ENCODE measurements at places on chromosomes 6 and 20.

DNA sequence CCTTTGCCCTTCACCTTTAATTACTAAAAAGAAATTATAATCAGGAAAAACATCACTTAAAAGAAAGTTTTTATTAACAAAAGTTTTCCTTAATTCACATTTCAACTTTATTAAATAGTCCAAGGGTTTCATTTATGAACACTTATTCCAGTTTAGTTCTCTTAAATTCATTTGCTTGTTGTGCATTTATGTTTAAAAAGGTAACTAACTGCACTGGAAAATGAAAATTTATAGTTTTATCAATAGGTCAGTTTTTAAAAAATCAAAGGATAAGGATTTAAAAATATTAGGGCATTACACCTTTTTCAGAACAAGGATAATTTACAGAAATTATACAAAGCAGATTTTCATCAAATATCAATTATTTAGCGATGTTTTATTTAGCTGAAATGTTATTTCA lies 958 bp upstream of the ATP5F1E start:
- no peak for DNase-seq

DNA sequence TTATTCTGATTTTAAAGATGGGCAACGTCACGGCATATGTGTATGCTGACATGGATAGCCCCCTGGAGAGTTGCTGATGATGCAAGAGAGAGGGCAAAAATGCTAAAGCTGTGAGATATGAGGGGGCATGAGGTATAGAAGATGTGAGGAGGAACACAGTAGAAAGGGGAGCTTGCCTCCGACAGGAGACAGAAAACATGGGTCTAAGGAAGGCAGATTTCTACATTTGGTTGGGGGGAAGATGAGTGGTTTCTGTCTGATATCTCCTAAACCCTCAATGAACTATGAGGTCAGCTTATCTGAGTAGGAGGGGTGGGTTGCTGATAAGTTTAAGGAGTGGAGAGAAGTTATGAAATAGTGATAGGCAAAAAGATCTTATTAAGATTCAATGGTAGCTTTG lies 6.0 kb downstream of the RNF24 start:
- DNase-seq, result no peak

DNA sequence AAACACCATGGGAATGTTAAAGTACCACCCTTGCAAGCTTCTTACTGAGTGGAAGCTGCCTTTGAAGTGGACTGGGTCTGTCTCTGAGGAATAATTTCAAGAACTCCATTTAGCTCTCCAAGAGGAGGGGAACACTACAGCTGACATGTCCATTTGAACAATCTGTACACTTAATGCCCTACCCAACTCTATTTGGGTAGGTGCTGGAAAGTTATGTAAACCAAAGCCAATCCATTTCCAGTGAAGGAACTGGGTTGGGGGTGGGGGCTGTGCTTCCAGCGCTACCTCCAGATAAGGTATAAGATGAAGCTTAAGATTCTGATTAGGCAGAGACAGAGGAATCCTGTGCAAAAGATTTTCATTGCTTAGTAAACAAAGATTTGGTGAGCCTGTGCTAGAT lies 122.0 kb downstream of the TCP11 start:
- DNase-seq, result no peak

- DNase-seq, result no peak
These were observed 115.5 kb downstream of the ERMARD start for GRCh38 chr6:169866668-169867521.

GRCh38 chr6:128139519-128139918 lies 238.7 kb upstream of the THEMIS start:
- no peak for DNase-seq

DNA sequence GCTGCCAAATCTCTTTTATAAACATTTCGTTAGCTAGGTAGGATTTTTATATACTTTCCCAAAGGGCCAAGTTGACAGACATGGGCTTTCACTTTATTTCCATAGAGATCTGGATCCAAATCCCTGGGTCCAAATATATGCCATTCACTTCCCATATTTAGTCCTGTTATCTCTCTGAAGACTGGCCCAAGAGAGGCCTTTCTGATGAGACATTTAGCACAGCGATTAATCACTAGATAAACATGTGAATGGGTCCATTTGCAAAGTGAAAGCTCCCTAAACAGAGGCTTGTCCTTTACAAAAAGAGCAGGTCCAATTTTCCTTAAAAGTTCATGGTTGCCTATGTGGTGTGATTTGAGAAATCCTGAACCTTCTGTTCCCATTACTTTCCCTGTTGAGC lies 132.6 kb downstream of the TRMT11 start:
- no peak for DNase-seq

DNA sequence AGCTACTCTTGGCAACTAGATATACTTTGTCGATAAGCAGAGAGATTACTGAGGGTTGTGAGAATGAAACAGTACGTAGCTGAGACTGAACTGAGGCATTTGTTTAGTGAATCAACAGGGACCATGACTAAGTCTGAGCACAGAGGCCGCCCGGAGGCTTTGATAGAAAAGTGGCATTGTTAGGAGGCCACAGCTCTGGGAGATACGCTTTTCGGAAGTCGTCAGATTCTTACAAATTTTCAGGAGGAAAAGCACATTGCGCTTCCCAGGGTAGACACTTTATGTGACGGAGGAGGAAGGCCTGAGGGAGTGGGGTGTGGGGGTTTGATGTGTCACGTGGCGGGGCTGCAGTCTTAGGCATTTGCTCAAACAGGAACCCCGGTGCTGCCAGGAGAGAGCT lies 69.4 kb downstream of the PSMG4 start:
- DNase-seq, result no peak

GRCh38 chr20:43533060-43533459 lies 25.6 kb downstream of the L3MBTL1 start:
- peak; percentile 21 for DNase-seq

GRCh38 chr6:45959534-45960145 lies 56.0 kb downstream of the CLIC5 start:
- no peak for DNase-seq

DNA sequence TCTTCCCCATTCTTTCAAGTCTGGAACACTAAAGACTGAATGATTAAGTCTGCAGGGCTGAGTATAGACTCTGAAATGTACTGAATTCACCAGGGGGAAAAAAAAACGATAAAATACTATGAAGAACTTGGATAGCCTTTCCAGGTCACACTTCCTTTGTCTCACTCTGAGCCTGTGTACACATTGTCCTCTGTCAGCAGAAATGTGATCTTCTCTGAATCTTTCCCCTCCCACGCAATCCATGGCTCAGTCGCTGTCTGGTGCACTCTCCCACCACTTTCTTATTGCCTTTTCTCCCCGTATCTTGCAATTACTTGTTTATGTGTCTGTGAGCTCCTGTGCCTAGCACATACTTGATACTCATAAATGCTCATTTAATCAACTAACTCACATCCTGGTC lies 212.6 kb upstream of the RSPO3 start:
- no peak for DNase-seq

- DNase-seq, result no peak
These were observed 19.0 kb upstream of the TLDC2 start for GRCh38 chr20:36856691-36857635.

DNA sequence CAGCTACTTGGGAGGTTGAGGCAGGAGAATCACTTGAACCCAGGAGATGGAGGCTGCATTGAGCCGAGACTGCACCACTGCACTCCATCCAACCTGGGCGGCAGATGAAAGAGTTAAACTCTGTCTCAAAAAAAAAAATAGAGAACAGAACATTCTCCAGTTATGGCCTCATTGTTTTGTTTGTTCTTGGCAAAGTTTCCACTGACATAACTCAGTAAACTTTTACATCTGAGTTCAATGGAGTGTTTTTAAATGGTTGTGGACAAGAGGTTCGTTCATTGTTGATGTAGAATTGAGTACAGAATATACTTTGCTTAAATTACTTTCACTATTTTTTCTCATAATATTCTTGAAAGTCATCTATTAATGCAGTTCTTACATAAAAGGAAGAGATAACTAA lies 42.2 kb upstream of the IFNGR1 start:
- no peak for DNase-seq

DNA sequence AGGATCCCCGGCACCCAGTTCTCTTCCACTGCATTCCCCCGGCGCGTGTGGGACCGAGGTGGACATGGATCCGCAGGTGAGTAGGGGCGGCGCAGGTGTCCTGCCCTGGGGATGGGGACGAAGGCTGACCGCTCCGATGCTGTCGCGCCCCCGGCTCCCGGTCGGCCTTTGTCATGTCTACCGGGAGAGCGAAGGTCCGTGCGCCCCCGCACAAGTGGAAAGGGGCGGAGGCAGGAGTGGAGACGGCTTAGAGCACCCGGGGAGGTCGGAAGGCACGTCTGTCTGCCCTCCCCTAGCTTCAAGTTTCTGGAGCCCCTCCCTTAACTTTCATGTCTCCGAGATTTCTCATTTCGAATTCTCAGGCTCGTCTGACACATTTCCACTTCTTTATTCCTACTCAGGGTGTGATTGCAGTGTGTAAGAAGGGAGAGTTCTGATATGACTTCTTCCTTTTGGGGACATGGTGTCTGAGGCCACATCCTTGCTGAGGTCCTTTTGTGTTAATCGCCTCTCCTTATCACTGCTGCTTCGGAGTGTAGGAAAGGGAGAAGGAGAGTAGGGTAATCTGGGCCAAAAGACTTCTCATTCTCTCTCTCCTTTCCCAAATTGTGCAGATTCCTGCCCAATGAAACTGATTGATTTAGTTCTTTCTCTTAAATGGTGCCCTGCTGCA lies 435 bp downstream of the KIFC1 start:
- no peak for DNase-seq

DNA sequence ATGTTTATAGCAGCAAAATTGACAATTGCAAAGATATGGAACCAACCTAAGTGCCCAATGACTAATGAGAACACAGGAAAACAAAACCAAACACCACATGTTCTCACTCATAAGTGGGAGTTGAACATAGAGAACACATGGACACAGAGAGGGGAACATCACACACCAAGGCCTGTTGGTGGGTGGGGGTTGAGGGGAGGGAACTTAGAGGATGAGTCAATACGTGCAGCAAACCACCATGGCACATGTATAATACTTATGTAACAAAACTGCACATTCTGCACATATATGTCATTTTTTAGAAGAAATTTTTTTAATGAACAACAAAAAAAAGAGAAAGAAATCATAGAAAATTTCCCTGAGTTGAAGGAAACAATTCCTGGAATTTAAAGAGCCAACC lies 3.9 kb downstream of the EPM2A start:
- DNase-seq, result no peak

DNA sequence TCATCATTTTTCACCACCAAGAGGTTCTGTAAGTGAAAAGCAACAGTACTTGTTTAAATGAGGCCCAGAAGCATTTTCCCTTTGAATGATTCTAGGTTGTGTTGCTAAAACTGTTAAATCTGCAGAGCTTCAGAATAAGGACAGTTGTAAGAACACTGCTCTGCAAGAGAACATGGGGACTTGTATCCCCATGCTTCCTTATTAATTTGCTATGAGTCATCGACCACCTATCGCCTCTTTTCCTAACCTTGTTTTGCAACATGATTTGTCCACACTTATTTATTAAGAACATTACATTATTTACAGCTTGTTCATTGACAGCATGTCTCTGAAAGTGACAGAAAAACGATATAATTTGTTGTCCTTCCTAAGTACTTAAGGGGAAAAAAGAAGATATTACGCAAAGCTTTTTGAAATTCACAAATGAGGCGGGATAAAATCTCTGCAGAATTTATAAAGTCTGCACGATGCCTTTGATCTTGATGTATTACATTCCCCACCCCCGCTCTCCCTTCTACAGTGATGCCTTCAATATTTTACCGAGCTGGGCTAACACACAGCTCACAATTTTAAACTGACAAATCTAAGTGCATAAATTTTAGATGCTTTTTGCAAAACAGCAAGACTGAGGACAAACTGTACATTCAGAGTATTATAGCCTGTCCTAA lies 220.0 kb upstream of the SPTLC3 start:
- no peak for DNase-seq

DNA sequence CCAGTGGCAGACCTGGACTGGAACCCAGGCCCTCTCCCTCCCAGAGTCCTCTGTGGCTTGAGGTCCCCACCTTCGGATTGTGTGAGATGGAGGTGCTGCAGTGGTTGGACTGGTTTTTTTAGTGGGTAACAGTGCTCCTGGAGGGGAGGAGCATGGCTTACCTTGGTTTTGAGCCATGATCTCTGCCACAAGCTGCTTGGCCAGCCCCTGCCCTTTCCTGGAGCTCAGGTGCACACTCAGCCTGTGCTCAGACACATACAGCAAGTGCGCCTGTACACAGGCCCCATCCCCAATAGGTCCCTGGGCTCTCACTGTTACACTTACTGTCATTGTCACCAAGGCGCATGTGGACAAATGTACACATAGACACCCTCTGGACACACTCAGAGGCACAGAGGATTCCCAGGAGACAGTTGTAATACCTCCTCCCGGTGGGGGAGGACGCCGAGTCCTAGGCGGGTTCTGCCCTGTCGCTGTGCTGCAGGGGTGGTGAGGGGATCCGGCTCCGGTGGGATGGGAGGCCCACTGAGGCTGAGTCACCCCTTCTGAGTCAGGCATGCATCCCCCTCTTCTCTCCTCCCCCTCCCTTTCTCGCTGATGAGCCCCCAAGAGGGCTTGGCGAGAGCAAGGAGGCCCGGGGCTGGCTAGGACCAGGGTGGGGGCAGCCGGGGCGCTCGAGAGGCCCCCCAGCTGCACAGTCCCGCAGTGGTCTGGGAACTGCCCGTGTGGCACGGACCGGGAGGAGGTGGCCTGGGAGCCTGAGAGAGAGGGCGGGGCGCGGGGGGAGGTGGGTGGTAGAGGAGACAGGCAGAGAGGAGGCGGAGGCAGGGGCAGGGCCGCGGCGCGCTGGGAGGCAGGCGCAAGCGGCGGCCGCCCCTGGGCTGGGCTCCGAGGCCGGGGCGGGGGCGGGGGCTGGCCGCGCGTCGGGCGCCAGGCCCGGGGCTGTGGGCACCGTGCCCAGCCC lies 522 bp upstream of the EPB41L1 start:
- DNase-seq, result no peak

- DNase-seq, result no peak
These were observed 71.0 kb upstream of the SLC22A16 start for GRCh38 chr6:110547266-110547964.

GRCh38 chr6:154969796-154970195 lies 25.3 kb upstream of the TIAM2 start:
- no peak for DNase-seq

- DNase-seq, result no peak
These were observed 18.3 kb upstream of the SNAP25 start for GRCh38 chr20:10200330-10200729.

DNA sequence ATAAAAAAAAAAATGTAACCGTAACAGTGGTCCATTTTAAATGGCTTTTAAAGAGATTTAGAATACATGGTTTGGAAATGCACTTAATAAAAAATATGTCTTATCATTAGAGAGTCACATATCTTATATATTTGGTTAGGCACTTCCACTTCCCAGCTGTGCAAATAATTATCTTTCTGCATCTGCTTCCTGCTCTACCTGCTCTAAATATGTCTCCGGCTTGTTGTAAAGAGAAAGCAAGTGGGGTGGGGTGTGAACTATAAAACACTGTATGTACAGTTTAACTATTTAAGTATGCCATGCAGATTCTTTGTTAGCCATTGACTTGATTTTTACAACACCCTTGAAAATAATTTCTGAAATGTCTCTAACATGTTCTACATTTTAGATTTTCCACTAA lies 106.3 kb downstream of the NKAIN2 start:
- DNase-seq, result no peak
